Left lung (tissue), 14 donors: ENCODE measurements at places on chromosomes 13 and 19. TPM values are rescaled to one million over a fixed set of nuclear protein-coding genes. Genes with fewer than 3 reads are reported as not detected.

ZNF627 gene
- total RNA-seq: 12.3 TPM

- peak; percentile 41 for DNase-seq
Observed at GRCh38 chr19:2213799-2214198, 22.3 kb downstream of the PLEKHJ1 start.

GRCh38 chr19:45668342-45668871 is 386 bp downstream of the GIPR start:
- DNase-seq: no peak

DNA sequence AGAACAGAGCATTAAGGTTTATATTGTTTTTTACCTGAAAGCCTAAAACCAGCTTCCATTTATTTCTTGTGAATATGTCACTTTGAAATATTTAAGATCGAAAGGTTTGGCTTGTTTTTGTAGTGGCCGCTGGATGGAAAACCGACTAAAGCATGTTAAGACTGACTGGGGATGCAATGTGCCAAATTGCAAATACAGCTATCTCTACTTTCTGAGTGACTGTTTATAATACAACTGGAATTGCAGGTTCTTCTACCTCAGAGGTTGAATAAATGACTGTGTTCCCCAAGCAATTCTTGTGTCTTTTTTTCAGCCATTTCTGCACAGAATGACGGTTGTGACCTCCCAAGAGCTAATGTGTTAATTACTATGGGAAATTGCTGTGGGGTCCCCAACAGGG is 50.0 kb upstream of the TMTC4 start:
- no peak for DNase-seq

DNA sequence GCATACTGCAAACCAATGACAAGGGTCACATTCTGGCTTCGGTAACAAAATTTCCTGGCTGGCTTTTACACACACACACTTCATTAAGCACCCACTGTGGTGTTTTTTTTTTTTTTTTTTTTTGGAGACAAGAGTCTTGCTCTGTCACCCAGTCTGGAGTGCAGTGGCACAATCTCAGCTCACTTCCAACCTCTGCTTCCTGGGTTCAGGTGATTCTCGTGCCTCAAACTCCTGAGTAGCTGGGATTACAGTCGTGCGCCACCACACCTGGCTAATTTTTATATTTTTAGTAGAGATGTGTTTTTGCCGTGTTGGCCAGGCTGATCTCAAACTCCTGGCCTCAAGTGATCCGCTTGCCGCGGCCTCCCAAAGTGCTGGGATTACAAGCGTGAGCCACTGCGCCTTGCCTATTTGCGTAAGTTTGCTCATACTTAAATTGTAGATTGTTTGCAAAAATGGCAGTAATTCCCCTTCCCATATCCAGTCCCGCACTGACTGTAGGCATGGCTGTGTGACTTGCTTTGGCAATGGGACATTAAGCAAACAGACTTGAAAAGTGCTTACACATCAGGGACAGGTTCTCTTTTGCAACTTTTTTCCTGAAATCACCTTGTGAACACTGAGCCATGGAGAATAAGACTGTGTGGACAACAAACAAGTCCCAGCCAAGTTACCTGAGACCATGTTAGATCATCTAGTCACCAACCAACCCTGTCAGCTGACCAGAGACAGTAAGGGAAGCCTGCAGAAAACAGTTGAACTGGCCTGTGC is 42.1 kb upstream of the EBPL start:
- DNase-seq: peak; percentile 38

COX6B2 gene
- total RNA-seq: not detected

DNA sequence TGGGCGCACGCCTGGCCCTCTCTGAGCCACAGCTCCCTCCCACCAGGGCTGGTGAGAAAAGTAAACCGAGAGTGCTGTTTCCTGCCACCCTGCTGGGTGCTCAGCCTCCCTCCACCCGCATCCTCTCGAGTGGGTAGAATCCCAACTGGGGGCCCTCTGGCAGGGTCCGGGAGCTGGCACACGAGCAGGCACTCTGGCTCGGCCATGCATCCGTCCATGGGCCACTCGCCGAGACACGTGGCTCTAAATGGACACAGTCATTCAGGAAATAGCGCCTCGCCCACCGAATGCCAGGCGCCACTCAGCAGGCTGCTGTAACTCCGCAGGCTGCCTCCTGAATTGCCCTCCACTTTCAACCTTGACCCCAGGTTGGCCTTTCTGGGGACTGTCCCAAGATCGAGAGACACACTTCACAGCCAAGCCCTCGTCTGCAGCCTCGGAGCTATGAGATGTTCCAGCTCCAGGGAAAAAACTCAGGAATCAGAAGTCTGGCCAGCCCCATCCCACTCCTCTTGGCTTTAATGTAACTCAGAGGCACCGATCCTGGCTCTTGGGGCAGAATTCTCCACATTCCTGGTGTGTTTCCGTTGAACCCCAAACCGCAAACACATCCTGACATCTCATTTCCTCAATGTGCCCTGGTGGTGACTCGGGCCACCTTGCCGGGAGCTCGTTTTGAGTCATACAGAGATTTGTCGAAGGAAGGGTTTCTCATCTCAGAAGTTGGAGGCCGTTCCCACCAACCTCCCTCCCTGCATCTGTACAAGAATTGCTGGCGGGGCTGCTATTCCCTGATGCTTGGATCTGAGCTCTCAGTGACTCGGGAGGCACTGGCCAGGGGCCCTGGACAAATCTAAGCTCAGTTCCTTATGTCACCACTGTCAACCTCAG is 14.1 kb downstream of the KLF2 start:
- DNase-seq: no peak
